Stimulated activated naive CD4-positive, alpha-beta T cell treated with Interleukin-2 at 50 U/mL for 16 hours (primary cell): ENCODE measurements at places on chromosomes 5 and 9.

DNA sequence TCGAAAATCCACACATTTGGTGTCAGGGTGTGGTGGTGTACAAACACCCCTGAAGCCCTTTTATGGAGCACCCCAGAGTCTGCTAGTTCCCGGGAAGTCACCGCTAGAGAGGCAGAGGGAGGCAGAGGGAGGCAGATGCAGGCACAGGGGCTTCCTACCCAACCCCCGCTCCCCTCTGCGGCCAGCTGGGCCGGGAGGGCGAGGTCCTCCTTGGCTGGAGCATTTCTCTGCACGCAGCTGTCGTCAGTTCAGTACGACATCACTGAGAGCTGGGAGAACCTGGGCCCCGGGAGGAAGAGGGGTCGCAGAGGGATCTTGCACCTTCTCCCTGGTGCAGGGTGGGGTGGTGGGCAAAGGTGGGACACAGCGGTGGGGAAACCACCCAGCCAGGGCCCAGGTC lies 15.8 kb upstream of the UBAC1 start:
- no peak for DNase-seq

GRCh38 chr9:134179918-134180785 lies 15.8 kb upstream of the RNU6ATAC start:
- no peak for DNase-seq

GRCh38 chr9:134619983-134620661 lies 21.5 kb upstream of the COL5A1 start:
- no peak for DNase-seq

GRCh38 chr9:124448019-124448418 lies 2.2 kb upstream of the ADGRD2 start:
- DNase-seq: no peak

GRCh38 chr5:23013395-23013998 lies 160.4 kb upstream of the CDH12 start:
- no peak for DNase-seq

DNA sequence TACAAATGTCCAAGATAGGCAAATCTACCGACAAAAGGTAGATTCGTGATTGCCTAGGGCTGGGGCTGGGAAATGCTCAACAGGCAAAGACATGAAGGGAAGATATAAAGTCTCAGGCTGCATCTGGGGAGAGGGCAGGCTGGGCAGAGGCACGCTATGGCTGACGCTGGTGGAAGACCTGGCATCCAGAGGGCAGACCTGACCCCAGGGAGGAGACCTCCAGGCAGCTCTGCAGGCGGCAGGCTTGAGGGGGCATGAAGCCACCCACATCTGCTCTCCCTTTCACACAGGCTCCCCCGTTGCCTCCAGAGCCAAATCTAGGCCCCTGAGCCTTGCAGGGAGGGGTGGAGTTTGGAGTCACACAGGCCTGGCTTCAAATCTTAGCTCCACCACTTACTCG lies 145.5 kb downstream of the PAX5 start:
- no peak for DNase-seq

GRCh38 chr5:96691503-96692303 lies 29.5 kb downstream of the CAST start:
- DNase-seq: no peak

GRCh38 chr5:36944607-36945225 lies 68.1 kb downstream of the NIPBL start:
- no peak for DNase-seq

GRCh38 chr9:123113185-123113584 lies 79.7 kb downstream of the GPR21 start:
- no peak for DNase-seq

- no peak for DNase-seq
These were observed 43.5 kb upstream of the ANKDD1B start for GRCh38 chr5:75567710-75568109.

GRCh38 chr5:17816505-17816904 lies 182.2 kb downstream of the TAF11L14 start:
- DNase-seq: no peak

- DNase-seq: no peak
These were observed 116.7 kb upstream of the RETREG1 start for GRCh38 chr5:16733331-16734006.

GRCh38 chr5:4700069-4700468 lies 440.1 kb upstream of the ADAMTS16 start:
- no peak for DNase-seq

GRCh38 chr5:157352756-157353340 lies 86.9 kb downstream of the CYFIP2 start:
- DNase-seq: peak; percentile 25

DNA sequence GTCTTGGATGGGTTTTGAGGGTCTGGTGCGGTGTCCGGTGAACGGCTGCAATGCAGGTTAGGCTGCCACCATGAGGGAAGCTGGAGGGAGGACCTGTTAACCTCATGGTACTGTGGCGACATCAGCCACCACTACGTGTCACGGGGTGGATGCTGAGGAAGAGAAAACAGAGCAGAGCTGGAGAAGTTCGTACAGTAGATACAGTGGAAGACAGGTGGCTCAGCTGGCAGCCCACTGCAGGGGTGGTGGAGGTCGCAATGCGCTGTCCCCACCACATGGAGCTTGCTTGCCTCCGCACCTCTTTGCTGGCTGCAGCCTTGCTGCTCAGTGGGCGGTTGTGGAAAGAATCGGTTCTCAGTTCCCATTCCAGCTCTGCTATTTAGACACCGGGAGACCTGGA lies 2.8 kb downstream of the DCANP1 start:
- DNase-seq: no peak

DNA sequence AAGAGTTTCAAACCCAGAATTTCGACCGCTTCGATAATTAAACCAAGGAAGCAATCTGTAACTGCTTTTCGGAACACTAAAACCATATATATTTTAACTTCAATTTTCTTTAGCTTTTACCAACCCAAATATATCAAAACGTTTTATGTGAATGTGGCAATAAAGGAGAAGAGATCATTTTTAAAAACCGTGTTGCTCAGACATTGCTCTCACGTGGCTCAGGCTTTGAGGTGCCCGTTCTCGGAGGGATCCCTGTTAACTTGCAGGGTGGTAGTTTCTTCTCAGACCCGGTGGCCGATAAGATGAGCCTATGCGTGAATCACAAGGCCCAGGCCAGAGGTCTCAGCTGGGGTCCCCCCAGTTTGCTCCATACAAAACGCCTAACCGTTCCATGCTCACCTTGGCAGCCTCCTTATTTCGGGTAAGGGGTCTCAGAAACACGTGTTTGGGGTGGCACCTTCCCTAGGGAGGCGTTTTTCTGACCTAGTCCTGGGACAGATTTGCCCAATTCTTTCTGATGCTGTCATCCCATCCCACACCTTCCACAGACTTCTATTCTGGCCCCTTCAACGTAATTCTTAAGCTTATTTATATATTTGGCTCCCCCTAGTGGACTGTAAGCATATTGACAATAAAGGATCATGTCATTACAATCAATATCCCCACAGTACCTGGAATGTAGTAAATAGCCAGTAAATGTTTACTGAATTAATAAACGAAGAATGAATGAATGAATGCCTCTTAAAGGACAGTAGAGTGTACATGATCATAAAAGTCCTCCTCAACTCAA lies 48.1 kb downstream of the THBS4 start:
- no peak for DNase-seq

GRCh38 chr5:81265101-81265500 lies 32.0 kb downstream of the CKMT2 start:
- no peak for DNase-seq

DNA sequence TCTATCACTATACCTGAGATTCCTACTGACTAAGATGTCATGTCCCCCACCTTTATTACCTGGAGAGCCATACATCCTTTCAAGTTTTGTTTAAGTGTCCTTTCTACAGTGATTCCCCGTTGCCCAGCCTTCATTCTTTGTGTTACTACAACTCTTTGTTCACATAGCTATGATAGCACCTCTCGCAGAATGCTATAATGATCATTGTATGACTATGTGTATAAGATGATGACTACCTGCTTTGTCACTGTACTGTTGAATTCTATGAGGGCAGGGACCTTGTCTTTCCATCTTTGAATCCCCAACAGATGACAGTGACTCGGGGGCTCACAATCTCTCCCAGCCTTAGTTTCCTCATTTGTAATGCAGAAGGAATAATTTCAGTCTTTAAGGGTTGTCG lies 361.2 kb downstream of the NPR3 start:
- DNase-seq: no peak

DNA sequence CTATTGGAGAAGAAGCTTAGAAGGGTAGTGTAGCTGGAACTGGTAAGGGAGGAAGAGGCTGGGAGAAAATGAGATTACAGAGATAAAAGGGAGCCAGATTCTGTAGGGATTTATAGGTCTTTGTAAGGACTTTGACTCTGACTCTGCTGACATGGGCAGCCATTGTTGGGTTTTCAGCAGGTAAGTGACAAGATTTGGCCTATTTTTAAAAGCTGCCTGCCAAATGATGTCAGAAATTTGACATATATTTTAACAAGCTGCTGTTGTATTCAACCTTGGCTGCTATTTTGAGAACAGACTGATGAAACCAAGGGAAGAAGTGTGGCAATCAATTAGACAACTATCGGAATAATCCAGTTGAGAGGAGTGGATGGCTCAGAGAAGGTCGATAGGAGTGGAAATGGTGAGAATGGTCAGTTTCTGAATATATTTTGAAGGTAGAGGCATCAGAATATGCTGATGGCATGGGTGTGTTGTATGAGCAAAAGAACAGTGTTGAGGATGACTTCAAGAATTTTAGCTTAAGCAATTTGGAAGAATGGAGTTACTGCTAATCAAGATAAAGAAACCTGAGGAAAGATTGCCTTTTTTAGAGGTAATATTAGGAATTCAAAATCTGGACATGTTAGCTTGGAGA lies 56.8 kb downstream of the KCTD16 start:
- DNase-seq: no peak

DNA sequence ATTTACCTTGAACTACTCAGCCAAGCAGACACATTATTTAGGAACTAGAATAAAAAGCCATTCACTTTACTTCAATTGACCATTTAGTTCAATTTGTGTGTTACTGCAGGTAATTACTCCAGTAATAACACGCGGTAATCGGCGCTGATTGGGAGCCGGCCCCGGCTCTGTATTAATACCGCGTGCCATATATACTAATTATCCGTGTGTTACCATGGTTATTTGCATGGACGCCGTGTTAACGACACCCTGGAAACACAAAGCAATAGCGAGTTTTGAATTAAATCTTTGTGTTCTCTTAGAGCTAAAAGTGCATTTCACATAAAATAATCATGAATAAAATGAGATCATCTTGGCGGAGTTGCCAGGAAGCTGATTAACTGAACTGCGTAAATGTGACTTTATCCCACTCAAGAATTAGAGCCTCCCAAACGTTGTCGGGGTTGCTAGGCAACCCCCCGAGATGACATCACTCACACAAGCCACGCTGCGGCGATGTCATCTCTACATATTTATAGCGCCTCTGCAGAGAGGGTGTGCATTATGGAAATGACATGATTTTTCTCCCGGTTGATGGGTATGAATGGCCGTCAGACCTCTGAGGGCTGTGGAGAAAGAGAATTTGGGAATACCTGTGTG lies 41.4 kb upstream of the RNU6ATAC start:
- DNase-seq: no peak

DNA sequence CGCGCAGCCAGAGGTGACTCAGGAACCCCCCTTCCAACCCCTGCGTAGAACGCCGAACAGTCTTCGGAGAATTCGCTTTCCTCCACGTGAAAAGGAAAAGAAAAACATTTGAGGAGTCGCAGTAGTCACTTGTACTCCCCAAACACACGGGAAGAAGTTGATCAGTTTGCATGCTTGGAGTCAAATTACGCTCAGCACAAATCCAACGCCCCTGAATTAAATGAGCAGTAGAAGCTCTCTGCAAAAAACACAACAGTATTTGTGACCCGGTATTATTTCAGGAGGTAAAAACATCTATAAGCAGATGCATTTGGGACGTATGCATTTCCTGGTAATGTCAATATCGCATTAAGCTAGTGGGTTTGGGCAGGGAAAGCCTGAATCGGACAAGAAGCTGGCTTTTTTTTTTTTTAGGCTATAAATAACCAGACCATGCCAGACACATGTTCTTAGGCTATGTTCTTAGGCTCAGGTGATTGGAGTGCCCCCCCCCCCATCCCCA lies 854 bp upstream of the ARL15 start:
- DNase-seq: no peak

DNA sequence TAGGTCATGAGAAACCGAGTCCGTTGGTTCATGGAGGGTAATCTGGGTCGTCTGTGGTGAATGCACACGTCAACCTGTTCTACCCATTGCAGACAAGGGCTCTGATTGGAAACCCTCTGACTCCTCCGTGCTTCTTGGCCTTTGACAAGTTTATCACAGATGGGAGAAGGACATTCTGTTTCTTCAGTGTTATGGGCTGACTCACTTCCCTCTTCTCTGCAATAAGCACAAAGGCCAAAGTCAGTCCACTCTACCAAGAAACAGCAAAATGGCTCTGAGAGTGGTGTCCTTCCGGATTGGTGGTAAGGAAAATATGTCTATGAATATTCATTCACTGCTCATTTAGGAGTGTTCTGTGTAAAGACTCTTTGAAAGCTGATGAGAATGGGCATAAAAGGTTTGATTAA lies 89.3 kb downstream of the FEM1C start:
- DNase-seq: no peak

DNA sequence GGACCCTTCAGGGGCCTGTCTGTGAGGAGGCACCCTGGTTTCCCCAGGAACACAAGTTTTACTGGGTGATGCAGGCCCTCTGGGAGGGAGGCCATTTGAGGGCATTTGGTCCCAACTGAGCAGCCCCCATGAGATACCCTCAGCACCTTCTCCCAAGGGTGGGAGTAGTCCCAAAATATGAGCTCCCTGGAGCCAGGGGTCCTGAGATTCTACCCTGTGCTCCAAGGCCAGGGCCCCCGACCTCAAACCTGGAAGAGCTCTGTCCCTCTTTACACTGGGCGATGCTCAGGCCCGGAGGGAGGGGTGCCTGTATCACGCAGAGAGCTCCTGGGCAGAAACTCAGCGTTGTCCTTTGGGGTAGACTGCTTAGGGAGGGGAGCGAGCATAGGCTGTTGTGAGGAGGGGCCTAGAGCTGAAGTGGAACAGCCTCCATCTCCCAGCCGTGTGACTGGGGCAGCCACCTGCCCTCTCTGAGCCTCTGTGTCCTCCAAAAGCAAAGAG lies 64.0 kb upstream of the SYNPO start:
- DNase-seq: no peak

GRCh38 chr5:55410845-55411244 lies 103.1 kb downstream of the MTREX start:
- DNase-seq: no peak

GRCh38 chr5:8895599-8895998 lies 650.3 kb downstream of the SEMA5A start:
- no peak for DNase-seq

- DNase-seq: no peak
These were observed 65.8 kb upstream of the S1PR3 start for GRCh38 chr9:88925481-88925880.

DNA sequence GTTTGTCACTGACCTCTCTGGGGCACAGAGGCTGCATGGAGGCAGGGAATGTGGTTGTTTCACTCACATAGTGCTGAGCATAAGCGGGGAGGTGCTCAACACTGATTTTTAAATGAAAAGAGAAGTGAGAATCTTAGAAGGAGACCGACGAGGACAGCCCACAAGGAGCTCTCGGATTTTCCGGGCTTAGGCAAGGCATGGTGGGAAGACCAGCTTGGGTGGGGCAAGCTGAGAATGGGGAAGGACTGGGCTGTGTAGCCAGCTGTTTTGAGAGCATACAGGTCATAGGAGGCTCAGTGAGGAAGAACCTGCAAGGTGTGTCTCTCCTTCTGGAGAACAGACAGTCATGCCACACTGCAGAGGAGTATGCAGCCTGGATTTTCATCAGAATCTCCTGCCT lies 86.0 kb upstream of the TNFSF8 start:
- DNase-seq: no peak

GRCh38 chr9:129473523-129474244 lies 147.2 kb downstream of the C9orf50 start:
- no peak for DNase-seq

- DNase-seq: no peak
These were observed 120.2 kb downstream of the KIAA0825 start for GRCh38 chr5:94498199-94498598.
